ENCODE measurements at places on chromosomes 2 and 18. TPM values are rescaled to one million over a fixed set of nuclear protein-coding genes. Genes with fewer than 3 reads are reported as not detected.

Gene RUFY4
- polyA plus RNA-seq: not detected

Gene RNF152
- polyA plus RNA-seq: 0.91 TPM

GRCh38 chr2:154974041-154974440, 275.5 kb downstream of the KCNJ3 start:
- DNase-seq: no peak

GRCh38 chr18:5466256-5466655, 77.5 kb downstream of the EPB41L3 start:
- DNase-seq: no peak

- no peak for DNase-seq
Measured at GRCh38 chr18:76318607-76319006, 176.4 kb downstream of the ZNF516 start.

GRCh38 chr2:11375689-11376027, 31.2 kb upstream of the ROCK2 start:
- DNase-seq: no peak

- no peak for DNase-seq
Measured at GRCh38 chr18:12053289-12053688, 40.4 kb upstream of the ANKRD62 start.

DNA sequence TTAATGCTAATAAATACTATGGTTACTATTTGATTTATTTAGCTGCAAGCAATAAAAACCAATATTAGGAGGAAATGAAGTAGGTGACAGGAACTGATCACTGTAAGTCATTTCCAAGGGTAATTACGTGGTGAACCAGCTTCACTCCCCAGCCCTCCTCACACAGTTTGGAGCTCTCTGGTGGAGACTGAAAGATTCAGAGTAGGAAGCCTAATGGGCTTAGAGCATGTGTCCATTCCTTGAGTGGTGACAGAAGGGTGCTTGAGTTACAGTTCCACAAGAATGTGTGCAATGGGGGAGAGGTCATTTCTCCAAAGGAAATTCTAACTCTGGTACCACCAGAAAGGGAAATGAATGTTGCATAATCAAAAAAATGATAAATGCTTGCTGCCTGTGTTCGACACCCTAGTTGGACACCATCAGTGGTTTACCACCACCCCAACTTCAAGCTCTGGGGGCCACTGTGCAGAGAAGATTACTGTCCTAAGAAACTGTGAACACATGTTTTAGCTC, 285.1 kb upstream of the MMADHC start:
- DNase-seq: no peak

DNA sequence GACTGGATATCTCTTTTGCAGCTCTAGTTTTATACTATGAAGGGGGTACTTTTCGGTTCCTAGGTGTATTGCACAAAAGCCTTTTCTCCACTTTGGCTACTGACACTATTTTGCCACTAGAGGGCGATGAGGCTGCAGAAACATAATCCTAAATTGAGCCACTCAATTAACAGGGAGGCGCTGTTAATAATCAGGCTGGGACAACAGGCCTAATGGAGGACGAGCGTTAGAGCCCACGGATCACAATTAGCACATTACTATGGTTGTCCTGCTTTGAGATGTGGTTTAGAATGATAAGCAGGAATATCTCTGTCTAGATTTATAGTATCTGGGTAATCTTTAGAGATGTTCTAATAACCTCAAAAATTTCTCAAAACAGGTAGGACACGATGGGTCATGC, 62.2 kb upstream of the PMAIP1 start:
- DNase-seq: peak; percentile 35

GRCh38 chr2:40725040-40725439, 273.1 kb upstream of the SLC8A1 start:
- DNase-seq: no peak

DNA sequence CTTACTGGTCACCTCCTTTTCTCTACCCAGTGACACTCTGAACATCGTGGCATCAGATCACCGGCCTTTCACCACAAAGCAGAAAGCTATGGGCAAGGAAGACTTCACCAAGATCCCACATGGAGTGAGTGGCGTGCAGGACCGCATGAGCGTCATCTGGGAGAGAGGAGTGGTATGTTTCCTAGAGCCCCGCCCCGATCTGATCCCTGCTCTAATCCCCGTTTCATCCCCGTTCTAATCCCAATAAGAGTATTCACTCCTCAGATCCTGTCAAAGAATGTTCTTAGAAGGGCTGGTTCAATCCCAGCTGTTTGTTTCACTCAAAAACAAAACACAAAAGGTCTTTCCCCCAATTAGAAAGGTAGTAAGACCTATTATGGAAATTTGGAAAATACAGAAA, 30.4 kb upstream of the MAPRE3 start:
- no peak for DNase-seq

Data from pancreas (tissue), 10 donors.